Heart right ventricle (tissue), 16 donors: ENCODE measurements at places on chromosomes 11 and 22. TPM values are rescaled to one million over a fixed set of nuclear protein-coding genes. Genes with fewer than 3 reads are reported as not detected.

GRCh38 chr22:41368543-41369423 lies 13.0 kb upstream of the TEF start:
- DNase-seq, result no peak

DNA sequence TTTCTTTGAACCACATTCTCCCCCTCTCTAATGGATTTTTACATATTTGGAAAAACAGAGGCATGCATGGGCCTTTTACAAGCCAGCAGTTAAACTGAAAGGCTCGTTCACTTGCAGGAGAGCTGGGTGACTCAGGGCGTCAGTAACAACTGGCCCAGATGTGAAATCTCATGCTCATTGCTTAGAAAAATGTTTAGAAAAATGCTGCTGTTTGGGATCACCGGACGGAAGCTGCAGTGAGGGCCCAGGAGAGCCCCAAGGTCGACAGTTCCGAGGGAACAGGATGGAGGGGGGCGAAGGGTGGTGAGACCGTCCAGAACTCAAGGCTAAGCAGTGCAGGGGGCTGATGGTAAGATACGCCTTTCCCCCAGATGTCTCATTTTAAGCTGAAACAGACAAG lies 41.7 kb upstream of the SMTN start:
- DNase-seq, result peak; percentile 22

The CABP7 gene
- polyA plus RNA-seq, result 0.15 TPM

GRCh38 chr11:124612567-124613246 lies 1.5 kb downstream of the PANX3 start:
- DNase-seq, result no peak

DNA sequence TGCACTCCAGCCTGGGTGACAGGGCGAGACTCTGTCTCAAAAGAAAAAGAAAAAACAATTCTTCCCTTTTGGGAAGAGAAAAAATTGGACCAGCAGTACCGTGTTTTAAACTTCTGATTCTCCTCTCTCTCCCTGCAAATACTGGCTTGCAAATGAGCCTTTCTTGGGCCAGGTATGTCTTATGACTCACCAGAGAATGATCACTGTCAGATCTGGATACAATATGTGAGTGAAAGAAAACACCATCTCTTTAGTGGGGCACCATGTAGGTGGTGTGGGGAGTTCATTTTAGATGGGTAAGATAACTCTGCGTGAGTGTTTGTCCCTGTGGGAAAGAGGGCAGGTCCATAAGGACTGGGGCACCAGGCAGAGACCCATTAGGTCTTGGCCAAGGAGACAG lies 2.4 kb upstream of the SCGB2A2 start:
- no peak for DNase-seq

DNA sequence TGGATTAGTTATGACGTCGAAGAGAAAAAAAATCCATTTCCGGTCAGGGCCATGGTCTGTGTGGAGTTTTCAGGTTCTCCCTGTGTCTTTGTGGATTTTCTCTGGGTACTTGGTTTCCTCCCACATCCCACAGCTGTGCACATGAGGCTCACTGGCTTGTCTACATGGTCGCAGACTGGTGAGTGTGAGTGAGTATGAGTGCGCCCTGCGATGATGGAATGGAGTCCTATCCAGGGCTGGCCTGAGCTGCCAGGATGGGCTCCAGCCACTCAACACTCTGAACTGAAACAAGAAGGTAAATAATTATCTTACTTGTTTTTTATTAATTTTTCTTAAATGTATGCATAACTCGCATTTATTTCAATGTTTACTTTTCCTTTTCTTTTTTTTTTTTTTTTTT lies 10.8 kb downstream of the MMP3 start:
- DNase-seq, result no peak

The NEFH gene
- polyA plus RNA-seq, result 0.14 TPM

- DNase-seq, result no peak
These were observed 11.6 kb downstream of the PISD start for GRCh38 chr22:31650391-31650790.

- no peak for DNase-seq
These were observed 18.5 kb upstream of the PHLDA2 start for GRCh38 chr11:2947744-2948143.

- DNase-seq, result peak; percentile 23
These were observed 405 bp downstream of the SFI1 start for GRCh38 chr22:31496735-31497146.

DNA sequence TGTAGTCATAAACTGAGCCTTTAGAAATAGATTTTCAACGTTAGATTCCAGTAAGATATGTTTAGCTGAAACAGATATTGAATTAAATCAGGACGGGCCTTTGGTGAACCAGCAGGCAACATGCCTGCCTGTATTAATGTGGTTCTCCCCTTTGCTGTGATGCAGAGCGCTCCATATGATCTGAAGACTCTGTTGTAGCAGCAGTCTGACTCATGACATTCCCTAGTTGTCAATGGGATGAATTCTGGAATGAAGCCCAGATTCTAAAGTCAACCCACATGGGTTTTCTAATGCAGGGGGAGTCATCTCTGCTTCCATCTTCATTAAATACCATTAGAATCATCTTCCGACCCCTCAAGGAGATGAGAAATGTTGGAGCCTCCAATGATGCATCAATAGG lies 864.5 kb downstream of the NTM start:
- DNase-seq, result no peak

GRCh38 chr22:29870574-29870973 lies 12.4 kb upstream of the MTMR3 start:
- no peak for DNase-seq

The OR52H1 gene
- not detected for polyA plus RNA-seq

GRCh38 chr11:95092549-95093324 lies 3.1 kb downstream of the ENDOD1 start:
- DNase-seq, result no peak

The THRSP gene
- 13.6 TPM for polyA plus RNA-seq

The SUSD2 gene
- polyA plus RNA-seq, result 6.5 TPM

- no peak for DNase-seq
These were observed 213.2 kb downstream of the TTC28 start for GRCh38 chr22:28466399-28466798.

- DNase-seq, result no peak
These were observed 46.0 kb downstream of the PRCP start for GRCh38 chr11:82854242-82854641.

GRCh38 chr22:50531546-50531961 lies 1.7 kb upstream of the TYMP start:
- peak; percentile 67 for DNase-seq

The SCUBE2 gene
- polyA plus RNA-seq, result 0.22 TPM

GRCh38 chr11:58616594-58616993 lies 5.9 kb upstream of the CNTF start:
- DNase-seq, result peak; percentile 30

- no peak for DNase-seq
These were observed 605.8 kb downstream of the TBC1D22A start for GRCh38 chr22:47367993-47368945.

DNA sequence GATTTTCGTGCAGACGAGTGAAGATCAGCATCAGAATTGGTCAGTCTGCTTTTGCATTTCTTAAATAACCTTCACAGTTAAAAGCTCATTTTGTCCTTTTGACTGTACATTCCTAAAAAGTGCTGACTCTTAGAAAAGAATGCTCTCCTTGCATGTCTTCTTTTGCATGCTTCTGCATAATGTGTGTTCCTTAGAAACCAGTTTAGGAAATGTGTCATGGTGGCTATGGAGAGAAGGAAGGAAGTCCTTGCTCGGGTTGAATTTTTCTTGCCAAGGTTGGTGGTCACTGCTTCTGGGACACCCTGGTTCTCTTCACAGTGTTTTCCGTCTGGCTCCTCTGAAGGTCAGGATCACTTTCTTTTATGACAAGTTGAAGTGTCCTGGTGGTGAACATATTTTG lies 6.8 kb downstream of the AP2A2 start:
- DNase-seq, result no peak

The SCGB1A1 gene
- polyA plus RNA-seq, result not detected

- no peak for DNase-seq
These were observed 118.5 kb upstream of the TIMP3 start for GRCh38 chr22:32682990-32683389.

DNA sequence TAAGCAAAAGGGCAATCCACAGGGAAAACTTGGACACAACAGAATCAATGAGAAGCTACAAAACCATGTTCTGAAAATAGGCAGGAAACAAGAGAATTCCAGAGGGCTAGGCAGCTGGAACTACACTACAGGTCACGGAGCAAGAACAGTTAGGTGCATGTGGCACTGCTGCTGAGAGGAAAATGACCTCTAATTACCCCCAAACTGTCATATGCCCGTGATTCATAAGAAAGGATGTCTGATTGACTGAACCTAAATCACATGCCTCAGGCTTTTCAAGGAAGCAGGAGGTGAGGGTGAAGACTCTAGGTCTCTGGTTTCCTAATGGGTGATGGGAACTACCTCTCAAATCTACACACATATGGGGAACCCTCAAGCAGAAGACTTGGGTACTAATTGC lies 17.9 kb upstream of the RRAS2 start:
- no peak for DNase-seq

The SAA1 gene
- 10.1 TPM for polyA plus RNA-seq

- peak; percentile 46 for DNase-seq
These were observed 548.5 kb downstream of the BUD13 start for GRCh38 chr11:116224154-116224888.

GRCh38 chr22:50600538-50600937 lies at the start of gene MAPK8IP2:
TSS of gene MAPK8IP2 (plus strand) at chr22:50600793. CDS start at chr22:50600819, 26 bp downstream.
- DNase-seq, result no peak
